ENCODE measurements at places on chromosomes 1 and 21.
A peak's percentile ranks its signal among the peaks of the same experiment; 100 is the strongest.

- DNase-seq = no peak
Measured at GRCh38 chr1:40634901-40635655, 30.4 kb downstream of the RIMS3 start.

- DNase-seq = no peak
Measured at GRCh38 chr1:227451057-227451456, 112.3 kb upstream of the ZNF678 start.

GRCh38 chr1:101112051-101112780, 86.6 kb upstream of the DPH5 start:
- peak; percentile 59 for DNase-seq

DNA sequence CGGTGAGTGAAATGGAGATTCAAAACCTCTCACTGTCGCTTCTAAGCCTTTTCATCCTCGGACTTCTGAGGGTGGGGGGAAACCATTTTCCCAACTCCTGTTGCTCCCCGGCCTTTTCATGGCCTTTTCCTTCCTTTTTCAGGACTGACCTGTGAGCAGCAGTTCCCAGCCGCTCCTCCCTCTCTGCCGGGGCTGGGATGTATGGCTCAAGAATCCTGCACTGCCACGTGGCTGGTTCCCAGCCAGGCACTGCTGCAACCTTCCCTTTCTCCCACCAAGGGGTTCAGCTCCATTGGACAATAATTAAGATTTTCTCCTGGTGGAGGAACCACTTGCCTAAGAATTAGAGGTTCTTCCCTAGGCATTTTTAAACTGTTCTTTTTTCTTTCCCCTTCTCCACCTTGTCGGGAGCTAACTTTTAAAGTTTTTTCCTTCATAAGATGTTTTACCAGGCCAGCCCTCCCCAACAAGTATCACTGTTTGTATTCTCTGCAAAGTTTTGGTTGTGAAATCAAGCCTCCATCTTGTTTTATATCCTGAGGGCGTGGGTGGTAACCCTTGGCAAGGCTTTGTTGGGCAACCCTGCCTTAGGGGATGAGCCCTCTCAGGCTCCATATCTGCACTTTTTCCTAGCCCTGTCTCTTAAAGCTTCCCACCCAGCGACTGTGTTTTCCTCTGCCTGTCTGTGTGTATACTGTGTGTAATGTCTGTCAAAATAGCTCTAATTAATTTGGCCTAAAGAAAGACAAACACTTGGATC, 1166.6 kb upstream of the ADGRL2 start:
- no peak for DNase-seq

DNA sequence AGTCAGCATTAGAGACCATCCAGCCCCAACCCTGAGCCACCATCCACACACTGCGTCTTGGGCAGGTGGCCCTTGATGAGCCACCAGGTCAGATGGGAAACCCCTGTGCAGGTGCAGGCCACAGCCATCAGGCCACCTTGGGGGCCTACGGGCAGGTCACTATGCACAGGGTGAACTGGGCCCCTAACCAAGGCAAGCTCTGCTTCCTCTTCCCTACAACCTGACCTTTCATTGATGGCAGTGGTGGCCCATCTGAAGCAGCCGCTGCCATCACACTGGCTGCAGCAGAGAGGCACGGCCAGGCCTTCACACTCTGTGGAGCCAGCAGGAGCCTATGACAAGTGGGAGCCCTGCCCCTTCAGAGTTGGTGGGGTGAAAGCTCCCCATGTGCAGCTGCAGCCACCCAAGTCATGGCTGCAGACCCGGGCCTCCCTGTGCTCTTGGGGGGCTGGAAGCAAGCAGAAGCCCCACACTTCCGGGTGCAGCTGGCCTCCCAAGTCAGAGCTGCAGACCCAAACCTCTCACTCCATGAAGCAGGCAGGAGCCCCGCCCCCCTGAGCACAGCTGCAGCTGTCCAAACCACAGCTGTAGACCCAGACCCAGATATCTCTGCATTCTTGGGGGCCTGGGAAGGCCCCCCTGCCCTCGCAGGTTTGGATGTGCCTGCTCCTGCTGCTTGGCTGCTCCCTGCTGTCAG, 681.5 kb downstream of the MATN1 start:
- DNase-seq = no peak

DNA sequence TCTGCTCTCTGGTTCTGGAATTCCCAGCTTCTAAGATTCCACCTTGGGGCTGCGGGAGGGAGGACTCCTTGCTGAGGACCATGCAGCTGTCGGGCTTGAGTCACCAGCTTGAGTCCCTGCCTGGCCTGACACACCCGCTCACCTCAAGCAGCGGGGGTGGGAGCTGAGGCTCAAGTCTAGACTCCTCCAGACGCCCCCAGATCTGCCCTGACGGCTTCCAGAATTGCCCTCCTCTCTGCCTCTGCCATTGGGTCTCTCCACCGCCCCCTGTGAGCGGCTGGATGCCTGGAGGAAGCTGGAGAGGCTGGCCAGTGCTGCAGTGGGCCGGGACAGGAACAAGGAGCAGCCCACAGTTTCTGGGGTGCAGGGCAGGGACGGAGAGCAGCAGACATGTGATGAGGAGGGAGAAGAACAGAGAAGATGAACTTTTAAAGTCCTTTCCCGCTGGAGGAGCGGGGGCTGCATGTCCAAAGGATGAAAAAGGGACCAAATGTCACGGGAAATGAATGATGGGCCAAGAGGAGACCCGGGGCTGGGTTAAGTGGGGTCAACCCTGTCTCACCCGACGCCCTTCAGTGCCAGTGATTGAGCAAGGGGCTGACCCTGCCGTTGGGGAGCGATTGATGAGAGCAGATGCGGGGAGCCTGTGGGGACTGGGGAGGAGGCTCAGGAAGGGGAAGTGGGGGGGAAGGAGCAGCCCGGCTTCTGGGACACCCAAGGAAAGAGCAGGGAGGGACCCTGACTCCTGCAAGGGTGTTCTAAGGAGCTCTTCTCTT, 13.5 kb downstream of the CRABP2 start:
- DNase-seq = no peak

GRCh38 chr1:221637641-221638041, 104.2 kb downstream of the DUSP10 start:
- DNase-seq = no peak

GRCh38 chr21:26892151-26892550, 46.9 kb upstream of the ADAMTS1 start:
- no peak for DNase-seq

DNA sequence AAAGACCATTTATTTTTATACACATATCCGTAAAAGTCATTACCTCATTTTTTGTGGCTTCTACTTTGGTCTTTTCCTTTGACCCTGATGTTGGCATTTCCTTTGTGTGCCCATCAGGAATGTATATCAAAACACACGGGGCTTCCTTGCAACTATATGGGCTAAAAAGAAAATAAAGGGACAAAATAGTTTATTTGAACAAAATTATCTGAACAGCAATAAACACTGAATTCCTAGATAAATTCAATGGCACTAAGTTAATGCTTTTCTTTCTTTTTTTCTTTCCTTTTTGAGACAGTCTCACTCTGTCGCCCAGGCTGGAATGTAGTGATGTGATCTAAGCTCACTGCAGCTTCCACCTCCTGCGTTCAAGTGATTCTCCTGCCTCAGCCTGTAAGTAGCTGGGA, 45.2 kb downstream of the EPRS1 start:
- DNase-seq = no peak

DNA sequence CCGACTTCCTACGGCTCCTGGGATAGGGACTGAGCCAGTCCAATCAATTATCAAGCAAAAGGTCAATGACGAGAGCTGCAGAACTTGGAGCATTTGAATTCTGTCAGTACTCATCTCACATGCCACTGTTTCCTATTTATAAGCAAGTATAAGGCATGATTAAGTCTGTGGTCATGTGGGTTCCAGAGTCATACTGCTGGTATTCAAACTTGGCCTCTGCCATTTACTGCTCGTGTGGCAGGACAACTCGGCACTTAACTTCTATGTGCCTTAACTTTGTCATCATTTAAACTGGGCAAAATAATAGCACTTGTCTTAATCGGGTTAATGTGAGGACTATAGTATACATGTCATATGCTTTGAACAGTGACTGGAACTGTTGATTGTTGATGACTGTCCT, 44.9 kb upstream of the TNFSF18 start:
- no peak for DNase-seq

- no peak for DNase-seq
Measured at GRCh38 chr1:2001773-2002411, 1.7 kb downstream of the CFAP74 start.

- no peak for DNase-seq
Measured at GRCh38 chr1:156752843-156753482, 1.5 kb upstream of the HDGF start.

GRCh38 chr21:23729331-23729730, 1878.0 kb downstream of the MRPL39 start:
- no peak for DNase-seq

DNA sequence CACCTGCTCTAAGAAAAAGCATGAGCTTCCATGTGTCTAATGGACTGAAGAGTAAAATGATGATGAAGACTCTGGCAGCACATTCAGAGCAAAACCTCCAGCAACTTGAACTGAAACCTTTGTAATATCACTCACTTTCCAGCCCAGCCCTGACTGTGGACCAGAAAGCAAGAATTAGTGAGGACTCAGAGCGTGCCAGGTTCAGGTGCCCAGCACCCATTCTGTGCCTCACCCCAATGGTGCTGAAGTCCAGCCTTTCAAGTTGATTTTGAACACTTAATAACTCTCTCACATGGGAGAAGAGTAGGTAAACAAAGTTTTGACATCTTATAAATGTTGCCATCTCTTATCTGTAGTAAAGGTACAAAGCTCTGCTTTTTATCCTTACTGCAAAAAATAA, 350.0 kb downstream of the KCNH1 start:
- DNase-seq = no peak

GRCh38 chr1:103063921-103064320, 44.4 kb downstream of the COL11A1 start:
- DNase-seq = no peak

DNA sequence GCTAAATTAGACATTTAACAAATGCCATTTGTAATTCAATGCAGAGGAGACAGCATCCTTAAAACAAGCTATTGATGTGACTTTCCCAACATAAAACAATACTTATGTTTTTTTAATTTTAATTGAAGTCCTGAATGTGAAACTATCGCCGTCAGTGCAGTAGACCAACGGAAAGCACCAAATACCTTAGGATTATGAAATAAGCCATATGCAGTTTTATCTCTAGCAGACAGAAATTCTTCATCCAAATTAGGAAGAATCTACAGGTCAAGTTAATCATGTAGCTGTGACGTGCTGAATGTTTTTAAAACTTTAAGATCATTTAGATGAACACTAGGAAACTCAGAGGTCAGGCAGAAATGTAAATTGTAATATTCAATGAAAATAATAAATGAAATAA, 714 bp upstream of the ST6GALNAC5 start:
- DNase-seq = no peak

DNA sequence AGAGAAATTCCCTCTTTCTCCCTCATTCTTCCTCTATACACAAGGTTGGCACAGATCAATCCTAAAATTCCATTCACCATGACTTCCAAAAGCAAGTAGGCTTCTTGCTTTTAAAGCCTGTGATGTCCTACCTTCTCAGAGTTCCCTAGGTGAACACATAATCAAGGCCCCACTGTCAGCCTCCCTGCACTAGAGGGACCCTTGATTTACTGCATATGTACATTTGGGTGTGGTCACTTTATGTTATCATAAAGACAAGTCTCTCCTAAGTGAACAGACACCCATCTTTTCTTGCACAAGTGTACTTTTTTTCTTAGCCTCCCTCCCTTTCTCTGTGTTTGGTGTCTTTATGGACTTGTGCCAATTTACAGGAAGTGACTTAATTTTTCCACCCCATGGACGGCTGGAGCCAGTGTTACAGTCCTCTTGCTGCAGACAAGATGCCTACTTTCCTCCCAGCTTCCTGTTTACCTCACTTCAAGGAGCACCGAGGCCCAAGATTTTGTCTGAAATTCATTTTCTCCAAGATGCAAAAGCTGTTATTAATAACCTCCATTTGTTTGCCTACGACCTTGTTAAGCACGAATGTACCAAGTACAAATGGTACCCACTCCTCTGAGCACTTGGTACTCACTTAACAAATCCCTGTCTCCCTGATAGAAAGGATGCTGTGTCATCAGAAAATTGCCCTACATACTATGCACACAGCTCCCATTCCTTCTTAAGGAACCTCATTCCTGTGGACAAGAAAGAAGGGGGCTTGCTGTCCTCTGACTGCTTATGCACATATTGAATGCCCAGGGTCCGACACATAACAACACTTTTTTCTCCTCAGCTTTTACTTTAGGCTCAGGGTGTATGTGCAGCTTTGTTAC, 82.8 kb upstream of the SLC44A3 start:
- DNase-seq = no peak

DNA sequence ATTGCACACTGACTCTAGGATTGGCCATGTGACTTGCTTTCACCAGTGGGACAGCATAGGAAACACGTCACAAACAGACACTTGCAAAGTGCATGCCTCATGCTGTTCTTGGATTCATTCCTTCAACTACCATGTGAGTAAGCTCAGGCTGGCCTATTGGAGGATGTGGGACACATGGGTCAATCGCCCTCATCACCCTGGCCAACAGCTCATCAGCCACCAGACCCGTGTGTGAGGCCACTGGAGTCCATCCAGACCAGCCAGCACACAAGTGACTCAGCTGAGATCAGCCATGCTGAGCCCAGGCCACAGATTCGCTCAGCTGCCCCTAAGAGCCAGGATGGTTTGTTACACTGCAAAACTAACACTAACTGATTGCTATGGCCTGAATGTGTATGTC, 216.1 kb upstream of the GRIK3 start:
- no peak for DNase-seq

DNA sequence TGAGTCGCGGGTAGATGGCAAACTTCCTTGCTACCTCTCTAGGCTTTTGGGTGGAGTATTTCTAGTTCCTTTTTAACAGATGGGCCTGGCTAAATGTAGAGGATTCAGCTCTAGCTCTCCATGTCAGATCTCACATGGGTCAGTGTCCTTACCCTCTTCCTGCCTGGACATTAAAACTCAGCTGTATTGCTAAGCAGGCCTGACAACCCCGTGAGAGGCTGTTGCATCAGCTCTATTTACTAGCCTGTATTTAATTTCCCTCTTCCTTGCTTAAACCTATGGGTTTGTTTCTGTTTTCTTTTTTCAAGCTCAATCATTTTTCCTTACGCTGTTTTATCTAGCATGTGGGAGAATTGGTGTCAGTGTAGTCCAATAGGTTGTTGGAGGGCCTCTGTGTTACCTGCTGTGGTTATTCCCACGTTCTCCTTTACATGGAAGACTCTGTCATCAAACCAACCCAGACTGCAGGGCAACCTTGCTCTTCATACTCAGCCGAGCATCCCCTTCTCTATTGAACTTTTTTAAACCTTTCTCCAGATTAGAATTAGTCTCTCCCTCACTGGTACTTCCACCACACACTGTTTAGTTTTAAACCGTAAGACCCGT, 79.5 kb upstream of the BACH1 start:
- DNase-seq = no peak

- DNase-seq = peak; percentile 79
Measured at GRCh38 chr1:113930499-113931161, 1.5 kb downstream of the HIPK1 start.

GRCh38 chr1:43153443-43153842, 18.6 kb downstream of the EBNA1BP2 start:
- DNase-seq = no peak

- no peak for DNase-seq
Measured at GRCh38 chr1:202068596-202068995, 54.1 kb upstream of the GPR37L1 start.

GRCh38 chr1:235027862-235028250, 100.8 kb downstream of the TOMM20 start:
- peak; percentile 18 for DNase-seq
